ENCODE measurements at places on chromosomes 1 and 21. TPM values are rescaled to one million over a fixed set of nuclear protein-coding genes. Genes with fewer than 3 reads are reported as not detected.

DNA sequence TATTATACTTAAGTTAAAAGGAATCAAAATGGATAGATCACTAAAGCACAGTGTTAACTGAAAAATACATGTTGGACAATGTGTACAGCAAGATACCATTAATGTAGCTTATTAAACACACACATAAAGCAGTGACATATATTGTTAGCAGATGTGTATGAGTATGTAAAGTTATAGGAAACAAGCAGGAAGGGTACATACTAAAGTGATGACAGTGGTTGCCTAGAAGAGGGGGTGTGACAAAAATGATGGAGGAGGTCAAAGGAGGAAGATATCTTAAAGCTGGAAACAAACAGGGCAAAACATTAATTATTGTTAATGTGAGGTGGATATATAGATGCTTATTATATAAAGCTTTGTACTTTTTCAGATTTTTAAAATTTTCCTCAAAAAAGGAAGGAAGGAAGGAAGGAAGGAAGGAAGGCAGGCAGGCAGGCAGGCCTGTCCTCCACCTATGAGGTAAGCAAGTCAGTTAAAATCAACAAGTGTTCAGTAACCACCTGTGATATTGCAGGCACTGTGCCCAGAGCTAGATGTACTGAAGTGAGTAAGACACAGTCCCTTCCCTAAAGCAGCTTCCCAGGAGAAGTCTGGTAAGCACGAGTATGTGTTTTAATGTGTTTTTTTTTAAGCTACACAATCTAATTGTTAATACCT, 252.9 kb upstream of the NR5A2 start:
- no peak overlapping the region for H3K27ac ChIP-seq
- H3K27me3 ChIP-seq: peaks cover 13% of the 10 kb centered on the region
- H3K4me3 ChIP-seq: no peak overlapping the region
- no peaks in the 10 kb centered on the region for H3K4me1 ChIP-seq

DNA sequence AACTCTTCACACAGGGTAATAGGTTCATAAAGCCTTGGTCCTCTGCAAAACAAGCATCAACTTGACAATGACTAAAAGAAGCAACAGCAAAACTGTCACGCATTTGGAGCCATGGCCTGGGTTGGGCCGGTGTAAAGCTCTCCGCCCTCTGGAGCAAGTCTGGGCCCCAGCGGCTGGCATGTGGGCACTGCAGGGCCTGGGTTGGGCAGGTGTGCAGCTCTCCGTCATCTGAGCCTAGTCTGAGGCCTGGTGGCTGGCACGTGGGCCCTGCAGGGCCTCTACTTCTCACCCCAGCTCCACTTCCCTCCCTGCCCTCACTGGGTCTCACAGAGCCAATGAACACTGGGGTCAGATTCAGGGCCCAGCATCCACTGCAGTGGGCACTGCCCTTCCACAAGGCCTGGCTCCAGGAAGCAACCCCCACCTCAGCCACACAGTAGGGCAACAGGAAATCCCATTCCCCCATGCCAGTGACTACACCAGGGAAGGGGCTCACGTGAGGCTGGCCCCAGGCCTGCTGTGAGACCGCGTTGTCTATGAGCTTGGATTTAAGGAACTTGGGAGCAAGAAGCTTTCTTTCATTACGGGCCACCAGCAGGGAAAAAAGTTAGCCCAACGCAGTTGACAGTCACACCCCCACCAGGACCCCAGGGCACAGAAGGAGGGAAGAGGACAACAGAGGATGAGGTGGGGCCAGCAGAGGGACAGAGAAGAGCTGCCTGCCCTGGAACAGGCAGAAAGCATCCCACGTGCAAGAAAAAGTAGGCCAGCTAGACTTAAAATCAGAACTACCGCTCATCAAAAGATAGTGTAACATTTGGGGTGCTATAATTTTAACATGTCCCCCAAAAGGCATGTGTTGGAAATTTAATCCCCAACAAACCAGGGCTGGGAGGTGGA, 52.7 kb downstream of the NPHP4 start:
- H3K27me3 ChIP-seq: no peaks in the 10 kb centered on the region
- H3K27ac ChIP-seq: no peak overlapping the region
- peaks cover 5% of the 10 kb centered on the region for H3K36me3 ChIP-seq
- no peak for DNase-seq

GRCh38 chr21:45166931-45167330, 92.6 kb downstream of the ADARB1 start:
- no peak for DNase-seq
- H3K4me1 ChIP-seq: peaks cover 23% of the 10 kb centered on the region
- H3K36me3 ChIP-seq: peaks cover 4% of the 10 kb centered on the region
- H3K27ac ChIP-seq: no peak overlapping the region
- no peaks in the 10 kb centered on the region for H3K27me3 ChIP-seq
- no peak overlapping the region for H3K4me3 ChIP-seq

KRTAP19-3 gene
- not detected for total RNA-seq

LHX8 gene
- not detected for total RNA-seq

All from activated naive CD4-positive, alpha-beta T cell treated with anti-CD3 and anti-CD28 coated beads for 36 hours (primary cell).